ENCODE measurements at places on chromosomes 16 and 17.

DNA sequence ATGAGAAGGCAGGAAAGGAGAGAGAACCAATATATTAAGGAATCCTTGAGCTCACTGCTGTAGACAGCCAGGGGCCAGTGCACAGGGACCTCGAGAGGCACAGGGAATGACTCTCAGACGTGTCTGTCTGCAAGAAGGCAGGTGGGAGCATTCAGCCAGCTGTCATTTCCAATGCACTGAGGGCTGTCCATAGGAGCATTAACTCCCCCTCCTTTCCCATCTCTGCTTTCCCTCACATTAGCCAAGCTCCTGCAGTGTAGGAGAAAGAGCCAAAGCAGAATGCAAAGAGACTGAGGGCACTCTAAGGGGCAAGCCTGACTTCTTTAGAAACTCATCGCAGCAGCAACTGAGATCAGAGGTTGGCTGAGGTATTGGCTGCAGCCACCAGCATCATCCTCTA is 218.3 kb downstream of the CDH13 start:
- DNase-seq: no peak

DNA sequence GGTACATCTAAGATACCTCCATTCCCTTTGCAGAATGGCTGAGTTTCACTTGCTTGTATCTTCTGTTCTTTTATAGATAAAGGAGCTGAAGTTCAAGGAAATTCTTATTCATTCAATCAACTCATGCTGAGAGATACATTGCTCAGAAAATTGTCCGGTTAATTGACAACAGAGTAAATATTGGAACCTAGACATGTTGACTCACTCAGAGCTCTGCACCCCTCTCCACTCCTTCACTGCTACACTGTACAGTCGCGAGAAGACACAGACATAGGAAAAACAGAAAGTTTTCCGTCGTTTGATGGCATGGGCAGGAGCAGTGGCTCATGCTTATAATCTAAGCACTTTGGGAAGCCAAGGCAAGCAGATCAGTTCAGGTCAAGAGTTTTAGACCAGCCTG is 690.5 kb upstream of the SOX9 start:
- no peak for DNase-seq

- DNase-seq: no peak
These were observed 13.7 kb downstream of the GJD3 start for GRCh38 chr17:40350689-40351358.

DNA sequence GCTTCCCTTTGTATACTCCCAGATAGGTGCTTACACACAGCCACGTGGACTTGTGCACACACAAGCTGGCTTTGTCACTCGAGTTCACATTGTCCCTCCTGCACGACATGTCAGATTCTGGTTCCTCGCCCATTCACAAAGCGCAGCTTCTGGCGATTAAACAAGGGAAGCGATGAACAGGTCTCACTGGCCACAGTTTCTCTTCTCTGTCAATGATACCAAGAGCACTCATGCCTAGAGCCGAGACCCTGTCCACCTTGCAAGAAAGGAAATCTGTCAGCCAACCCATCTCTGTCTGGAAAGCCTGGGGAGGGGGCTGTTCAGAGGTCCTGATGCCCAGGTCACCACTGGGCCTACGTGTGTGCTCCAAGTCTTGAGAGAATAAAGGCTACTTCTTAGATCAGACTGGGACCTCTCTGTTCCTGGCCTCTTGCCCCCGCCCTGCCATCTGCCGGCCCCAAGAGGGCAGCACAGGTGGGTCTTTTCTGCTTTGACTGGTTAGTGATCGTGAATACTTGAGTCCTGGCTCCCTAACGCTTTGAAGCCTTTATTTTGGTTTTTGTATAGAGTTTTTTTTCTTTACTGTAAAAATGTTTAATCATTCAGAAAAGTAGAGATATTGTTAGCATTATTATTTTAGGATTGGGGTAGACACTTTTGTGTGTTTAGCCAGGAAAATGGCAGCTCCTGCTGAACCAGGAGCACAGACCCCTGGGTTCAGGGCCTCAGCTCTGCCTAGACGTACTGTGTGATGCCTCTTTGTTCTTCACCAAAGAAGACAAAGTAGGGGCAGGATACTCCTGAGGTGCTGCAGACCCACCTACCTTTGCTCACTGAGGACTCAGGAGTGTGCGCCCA is 104.7 kb downstream of the MRM1 start:
- DNase-seq: peak; percentile 12

- no peak for DNase-seq
These were observed 19.3 kb upstream of the SHISA6 start for GRCh38 chr17:11221721-11222120.

DNA sequence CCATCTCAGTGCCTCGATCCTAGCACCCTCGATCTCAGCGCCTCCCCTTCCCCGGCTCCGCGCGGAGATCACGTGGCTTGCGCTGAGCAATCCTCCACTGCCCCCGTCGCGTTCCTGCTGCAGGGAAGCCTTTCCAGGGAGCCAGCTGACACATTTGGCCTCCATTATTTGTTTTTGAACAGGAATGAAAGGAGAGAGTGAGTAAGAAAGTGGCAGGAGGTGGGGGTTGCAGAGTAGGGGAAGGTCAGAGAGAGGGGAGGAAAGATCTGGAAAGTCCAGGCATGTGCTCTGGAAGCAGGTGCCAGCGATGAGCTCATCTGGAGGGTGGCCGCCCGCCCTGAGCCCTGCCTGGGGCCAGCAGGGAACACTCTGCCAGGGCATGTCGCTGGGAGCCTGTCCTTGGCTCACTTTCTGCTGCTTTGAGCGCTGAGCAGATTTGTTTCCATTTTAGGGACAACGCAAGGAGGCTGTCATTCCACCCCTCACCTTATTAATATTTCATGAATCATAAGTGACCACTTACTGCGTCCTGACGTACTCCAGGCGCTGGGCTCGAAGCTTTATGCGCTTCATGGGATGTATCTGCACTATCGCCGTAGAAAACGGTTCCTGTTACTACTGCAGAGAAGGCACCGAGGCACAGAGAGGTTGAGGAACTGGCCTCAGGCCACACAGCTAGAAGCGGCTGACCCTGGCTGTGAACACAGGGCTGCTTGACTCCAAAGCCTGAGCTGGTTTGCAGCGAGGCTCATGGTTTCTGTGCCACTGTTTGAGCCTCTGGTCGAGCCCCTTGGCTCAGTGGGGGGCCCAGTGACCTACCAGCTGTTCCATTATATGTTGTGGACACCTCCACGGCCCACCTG is 283.1 kb downstream of the SEC14L1 start:
- no peak for DNase-seq

DNA sequence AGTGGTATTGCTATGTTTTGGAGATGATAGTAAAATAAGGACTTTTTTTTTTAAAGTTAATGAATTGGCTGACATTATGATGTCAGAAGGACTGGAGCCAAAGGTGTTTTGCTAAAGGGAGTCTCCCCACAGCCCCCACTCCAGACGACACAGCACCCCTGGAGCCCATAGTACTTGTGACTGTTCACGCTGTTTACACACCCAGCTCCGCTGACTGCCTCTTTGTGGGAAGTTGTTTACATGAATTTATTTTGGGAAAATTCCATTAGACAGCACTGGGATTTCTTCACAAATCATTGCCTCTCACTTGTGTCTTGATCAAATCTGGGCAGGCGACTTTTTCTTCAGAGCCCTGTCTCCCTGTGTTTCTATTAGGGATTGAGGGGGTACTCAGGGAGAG is 108.6 kb downstream of the C17orf67 start:
- no peak for DNase-seq

DNA sequence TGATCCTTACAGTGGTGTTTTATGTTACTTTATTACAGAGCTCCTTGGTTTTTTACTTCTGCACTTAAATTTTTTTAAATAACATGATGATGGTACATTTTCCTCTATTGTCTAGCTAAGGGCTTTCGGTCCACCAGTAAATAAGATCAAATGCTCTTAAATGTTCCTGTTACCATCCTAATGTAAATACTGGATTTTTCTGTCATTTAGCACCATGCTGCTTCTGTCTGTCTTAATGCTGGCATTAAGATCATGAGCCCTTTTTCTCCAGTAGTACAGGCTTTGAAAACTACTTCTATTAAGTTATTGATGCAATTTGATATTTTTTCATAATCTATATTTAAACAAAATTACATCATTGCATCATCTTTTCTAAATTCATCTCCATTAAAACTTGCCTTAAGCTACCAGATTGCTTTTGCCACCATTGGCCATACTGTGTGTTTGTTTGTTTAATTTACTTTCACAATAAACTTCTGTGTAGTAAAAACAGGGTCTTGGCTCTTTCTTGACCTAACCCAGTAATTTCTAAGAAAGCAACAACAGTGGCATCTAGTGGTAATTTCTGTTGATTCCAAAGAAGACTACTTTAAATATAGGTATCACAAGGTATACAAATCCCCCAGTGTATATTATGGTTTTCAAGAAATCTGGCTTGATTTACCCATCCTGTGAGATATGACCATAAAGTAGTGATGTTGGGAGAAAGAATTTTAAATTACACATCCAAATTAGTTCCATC is 9.0 kb upstream of the PHAF1 start:
- no peak for DNase-seq

- DNase-seq: no peak
These were observed 46.8 kb downstream of the TMEM132E start for GRCh38 chr17:34626121-34626681.

DNA sequence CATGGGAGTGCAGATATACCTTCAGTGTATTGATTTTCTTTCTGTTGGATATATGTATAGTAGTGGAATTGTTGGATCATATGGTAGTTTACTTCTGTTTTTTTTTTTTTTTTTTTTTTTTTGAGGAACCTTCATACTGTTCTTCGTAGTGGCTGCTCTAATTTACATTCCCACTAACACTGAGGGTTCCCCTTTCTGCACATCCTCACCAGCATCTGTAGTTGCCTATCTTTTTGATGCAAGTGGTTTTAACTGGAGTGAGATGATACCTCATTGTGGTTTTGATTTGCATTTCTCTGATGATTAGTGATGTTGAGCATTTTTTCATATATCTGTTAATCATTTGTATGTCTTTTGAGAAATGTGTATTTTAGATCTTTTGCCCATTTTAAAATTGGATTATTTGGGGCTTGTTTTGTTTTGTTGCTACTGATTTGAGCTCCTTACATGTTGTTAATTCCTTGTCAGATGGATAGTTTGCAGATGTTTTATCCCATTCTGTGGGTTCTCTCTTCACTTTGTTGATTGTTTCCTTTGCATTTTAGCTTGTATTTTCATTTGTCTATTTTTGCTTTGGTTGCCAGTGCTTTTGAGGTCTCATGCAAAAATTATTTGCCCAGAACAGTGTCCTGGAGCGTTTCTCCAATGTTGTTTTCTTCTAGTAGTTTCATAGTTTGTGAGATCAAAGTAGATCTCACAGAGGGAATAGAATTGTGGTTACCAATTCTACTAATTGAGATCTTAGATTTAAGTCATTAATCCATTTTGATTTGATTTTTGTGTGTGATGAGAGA is 25.0 kb upstream of the BCAS3 start:
- DNase-seq: no peak

DNA sequence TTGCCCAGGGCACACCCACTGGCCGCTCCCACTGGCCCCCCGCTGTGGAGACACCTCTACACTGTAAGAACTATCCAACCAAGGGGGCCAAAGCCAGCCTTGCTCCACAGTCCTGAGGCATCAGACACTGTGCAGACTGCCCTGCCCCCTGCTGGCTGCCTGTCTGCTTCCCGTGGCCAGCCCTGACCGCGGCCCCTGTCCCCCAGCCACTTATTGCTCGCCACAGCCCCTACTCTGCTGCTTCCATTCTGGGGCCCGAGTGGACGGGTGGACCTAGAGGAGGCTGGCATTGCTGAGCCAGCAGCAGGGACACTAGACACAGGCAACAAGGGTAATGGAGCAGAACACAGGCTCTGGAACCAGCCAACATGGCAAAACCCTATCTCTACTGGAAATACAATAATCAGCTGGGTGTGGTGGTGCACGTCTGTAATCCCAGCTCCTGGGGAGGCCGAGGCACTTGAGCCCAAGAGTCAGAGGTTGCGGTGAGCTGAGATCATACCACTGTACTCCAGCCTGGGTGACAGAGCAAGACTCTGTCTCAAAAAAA is 19.7 kb upstream of the LRRC37A3 start:
- peak; percentile 37 for DNase-seq

GRCh38 chr16:48905632-48906505 is 295.9 kb upstream of the N4BP1 start:
- DNase-seq: no peak

GRCh38 chr17:18004345-18004744 is 31.7 kb downstream of the DRC3 start:
- peak; percentile 36 for DNase-seq

DNA sequence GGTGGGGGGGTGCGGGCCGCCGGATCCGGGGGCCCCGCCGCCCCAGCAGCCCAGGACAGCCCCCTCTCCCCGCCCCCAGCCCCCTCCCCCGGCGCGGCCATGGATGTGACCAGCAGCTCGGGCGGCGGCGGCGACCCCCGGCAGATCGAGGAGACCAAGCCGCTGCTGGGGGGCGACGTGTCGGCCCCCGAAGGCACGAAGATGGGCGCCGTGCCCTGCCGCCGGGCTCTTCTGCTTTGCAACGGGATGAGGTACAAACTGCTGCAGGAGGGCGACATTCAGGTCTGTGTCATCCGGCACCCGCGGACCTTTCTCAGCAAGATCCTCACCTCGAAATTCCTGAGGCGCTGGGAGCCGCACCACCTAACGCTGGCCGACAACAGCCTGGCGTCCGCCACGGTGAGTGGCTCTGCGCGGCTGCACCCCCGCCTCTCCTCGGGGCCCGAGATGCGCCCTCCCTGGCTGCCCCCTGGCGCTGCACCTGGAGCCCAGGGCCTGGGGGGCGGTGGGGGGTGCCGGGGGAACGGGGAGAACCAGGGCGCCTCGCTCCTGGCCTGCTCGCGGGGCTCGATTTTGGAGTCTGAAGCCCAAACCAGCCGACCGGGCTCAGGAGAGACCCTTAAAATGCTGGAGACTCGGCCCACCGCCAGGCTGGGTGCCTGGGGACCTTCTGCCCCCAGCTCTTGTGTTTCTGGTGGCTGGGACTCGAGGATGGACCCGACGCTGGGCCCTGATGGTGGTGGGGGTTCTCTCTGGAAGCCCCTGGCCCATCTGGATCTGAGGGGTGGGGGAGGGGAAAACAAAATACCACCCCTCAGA is 744 bp downstream of the CMIP start:
- DNase-seq: no peak

- DNase-seq: no peak
These were observed 2.3 kb downstream of the BAIAP2 start for GRCh38 chr17:81037026-81037797.

- DNase-seq: no peak
These were observed 77.1 kb downstream of the ELAC2 start for GRCh38 chr17:12940699-12941098.

GRCh38 chr17:34800661-34801060 is 160.6 kb downstream of the CCT6B start:
- no peak for DNase-seq

DNA sequence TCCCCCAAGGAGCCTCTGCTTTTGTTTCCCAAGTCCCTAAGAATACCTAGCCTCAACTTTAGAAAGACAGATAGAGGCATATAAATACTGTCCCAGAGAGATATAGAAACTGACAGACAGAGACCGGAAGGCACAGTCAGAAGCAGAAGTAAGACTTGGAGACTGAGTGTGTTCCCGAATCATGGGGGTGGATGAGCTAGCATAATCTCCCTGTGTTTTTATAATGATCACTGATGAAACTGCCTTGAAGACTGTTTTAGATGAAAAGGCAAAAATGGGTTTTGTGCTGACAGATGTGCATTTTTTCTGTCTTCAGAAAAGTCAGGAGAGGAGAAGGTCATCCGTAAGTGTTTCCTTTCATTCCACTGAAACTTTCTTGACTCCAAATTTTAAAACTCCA is 8.3 kb upstream of the PSMD3 start:
- DNase-seq: no peak

Measured in NCI-H187 (cell line).